ENCODE measurements at places on chromosomes 2 and 18.
A peak's percentile ranks its signal among the peaks of the same experiment; 100 is the strongest.

DNA sequence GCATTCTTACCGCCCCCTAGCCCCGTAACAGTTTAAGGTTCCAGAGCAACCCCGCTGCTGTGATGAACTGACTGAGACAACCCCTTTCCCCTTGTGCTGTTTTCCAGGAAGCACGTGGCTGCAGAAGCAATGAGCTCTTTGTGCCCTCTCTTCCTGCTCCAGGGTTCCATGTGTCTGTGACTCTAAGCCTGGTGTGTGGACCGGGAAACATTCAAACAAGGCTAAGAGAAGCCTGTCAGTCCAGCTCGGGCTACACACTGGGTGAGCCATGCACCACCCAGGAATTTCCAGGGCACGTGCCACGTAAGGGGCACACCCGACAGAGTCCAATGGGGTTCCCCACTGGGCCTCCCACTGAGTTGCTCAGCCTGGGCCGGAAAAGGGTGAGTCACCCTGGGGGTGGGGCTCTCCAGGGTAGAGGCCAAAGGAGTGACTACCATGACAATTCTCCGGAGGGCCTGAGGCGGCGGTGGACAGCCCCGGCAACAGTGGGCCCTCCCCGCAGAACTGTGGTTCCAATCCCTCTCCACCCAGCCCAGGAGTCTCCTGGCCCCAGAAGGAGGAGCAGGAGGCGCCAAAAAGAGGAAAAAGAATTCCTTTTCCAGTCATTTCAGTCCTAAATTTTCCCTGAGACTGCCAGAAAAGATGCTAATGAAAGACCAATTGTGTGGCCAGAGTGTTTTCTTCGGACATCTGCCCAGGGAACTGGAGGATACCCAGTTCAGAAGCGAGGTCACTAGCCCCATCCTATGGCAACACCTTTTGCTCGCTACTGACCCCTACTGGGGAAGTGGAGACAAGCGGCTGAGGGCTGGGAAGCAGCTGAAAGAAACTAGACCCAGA is 157.8 kb upstream of the SLC1A4 start:
- DNase-seq, result peak; percentile 59

DNA sequence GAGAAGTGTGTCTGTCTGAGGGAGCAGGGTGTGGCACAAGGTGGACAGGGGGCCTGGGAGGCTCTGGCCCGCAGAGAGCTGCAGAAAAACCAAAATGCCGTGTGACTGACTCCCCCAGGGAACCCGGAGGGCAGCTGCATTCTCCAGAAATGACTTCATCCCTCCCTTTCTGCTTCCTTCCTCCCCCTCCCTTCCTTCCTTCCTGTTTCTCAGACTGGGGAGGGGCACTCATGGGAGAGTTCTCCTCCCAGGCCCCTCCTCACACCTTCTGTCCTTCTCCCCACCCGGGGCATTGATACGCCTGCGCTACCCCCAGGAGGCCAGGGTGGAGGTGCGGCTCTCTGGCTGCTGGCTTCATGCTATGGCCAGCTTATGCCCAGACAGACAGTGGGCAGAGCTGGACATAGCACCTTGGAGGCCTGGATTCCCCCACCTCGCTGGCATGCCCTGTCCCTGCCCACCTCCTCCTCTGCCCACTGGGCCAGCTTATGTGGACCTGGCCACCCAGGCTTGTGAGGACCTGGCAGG is 8.2 kb upstream of the GPR17 start:
- no peak for DNase-seq

GRCh38 chr2:30265052-30266015 is 34.0 kb downstream of the LBH start:
- no peak for DNase-seq

GRCh38 chr2:45505138-45505537 is 105.9 kb downstream of the SRBD1 start:
- DNase-seq, result no peak

DNA sequence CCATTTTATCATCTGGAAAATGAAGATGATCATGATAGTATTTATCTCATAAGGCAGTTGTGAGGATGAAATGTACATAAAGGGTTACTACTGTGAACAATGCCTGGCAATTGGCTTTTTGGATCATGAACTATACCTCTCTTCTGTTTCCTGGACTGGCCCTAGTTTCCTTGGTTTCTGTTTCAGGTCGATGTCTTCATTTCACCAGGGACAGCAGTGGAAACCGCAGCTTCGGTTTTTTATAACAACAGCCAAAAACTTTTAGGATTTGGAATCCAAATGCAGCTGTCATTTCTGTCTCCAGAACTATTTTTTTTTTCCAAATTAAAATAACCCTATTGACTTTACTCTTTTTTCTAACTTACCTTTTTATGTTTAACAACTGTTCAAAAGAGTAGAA is 425.1 kb downstream of the RND3 start:
- no peak for DNase-seq
